Stimulated activated CD8-positive, alpha-beta memory T cell treated with anti-CD3 and anti-CD28 coated beads, Interleukin-7, amount 100 ng/mL, for 1 hour (primary cell): ENCODE measurements at places on chromosomes 3 and 15.

DNA sequence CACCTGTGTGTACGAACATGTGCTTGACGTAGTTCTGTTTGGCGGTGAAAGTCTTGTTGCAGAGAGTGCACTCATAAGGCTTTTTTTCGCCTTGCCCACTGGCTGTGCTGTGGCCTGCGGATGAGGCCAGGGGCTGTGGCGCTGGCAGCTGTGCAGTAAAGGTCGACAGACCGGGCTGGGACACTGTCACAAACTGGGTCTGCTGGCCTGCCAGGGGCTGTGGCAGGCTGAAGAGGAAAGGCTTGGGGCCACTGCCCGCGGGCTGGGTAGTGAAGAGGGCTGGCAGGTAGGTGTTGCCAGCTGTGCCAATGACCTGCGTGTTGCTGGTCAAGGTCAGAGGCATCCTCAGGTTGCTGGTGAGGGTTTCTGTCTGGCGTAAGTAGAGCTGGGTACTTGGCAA, 56.4 kb downstream of the TIGIT start:
- no peak for DNase-seq

- no peak for DNase-seq
Observed at GRCh38 chr15:38069511-38070011, 135.1 kb downstream of the TMCO5A start.

- DNase-seq = no peak
Observed at GRCh38 chr3:135310317-135310716, 515.3 kb downstream of the EPHB1 start.

GRCh38 chr3:107674371-107674770, 151.6 kb downstream of the BBX start:
- DNase-seq = no peak
